Activated CD8-positive, alpha-beta memory T cell treated with anti-CD3 and anti-CD28 coated beads, Interleukin-2, amount 10 ng/mL, durations not matched to agents 7 days and 5 days (primary cell): ENCODE measurements at places on chromosomes 12 and 14. TPM values are rescaled to one million over a fixed set of nuclear protein-coding genes. Genes with fewer than 3 reads are reported as not detected.

Gene AHNAK2
- not detected for total RNA-seq

Gene PTGER2
- 117 TPM for total RNA-seq

DNA sequence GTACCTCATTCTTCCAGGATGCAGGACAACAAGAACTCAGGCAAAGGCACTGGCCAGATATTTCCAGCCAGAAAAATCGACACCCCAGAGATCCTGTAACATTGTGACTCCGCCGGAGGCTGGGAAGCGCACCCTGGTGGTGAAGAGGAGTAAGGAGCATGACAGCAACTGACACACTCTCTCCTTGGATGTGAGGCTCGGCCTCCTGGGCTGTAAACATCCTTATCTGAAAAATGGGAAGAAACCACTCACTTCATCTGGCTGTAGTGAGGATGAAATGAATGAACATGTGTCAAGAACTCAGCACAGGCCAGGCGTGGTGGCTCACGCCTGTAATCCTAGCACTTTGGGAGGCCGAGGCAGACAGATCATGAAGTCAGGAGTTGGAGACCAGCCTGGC is 27.5 kb downstream of the TCHP start:
- H3K27me3 ChIP-seq: no peaks in the 10 kb centered on the region
- DNase-seq: peak; percentile 48
- peaks cover 16% of the 10 kb centered on the region for H3K36me3 ChIP-seq
- peak overlapping the region; percentile 13 for H3K27ac ChIP-seq

DNA sequence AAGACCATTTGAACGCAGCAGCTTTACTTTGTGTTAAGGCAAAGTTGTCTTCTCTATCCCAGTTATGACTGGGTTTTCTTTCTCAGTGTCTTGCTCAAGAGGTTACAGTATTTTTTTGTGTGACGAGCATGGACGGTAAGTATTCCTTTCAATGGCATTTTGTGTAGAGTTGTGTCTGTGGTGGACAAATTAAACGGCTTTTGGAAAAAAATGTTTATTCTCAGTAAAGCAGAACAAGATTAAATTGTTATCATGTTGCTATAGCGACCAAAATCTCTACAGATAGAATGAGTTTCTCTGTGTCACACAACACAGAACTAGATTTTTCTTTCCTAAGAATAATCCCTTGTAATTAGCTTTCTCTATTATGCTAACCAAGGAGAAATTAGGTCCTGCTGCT is 417.1 kb downstream of the AEBP2 start:
- no peaks in the 10 kb centered on the region for H3K36me3 ChIP-seq
- no peak overlapping the region for H3K4me3 ChIP-seq
- H3K4me1 ChIP-seq: no peaks in the 10 kb centered on the region
- no peak for DNase-seq
- no peak overlapping the region for H3K27ac ChIP-seq
- H3K27me3 ChIP-seq: peaks cover 4% of the 10 kb centered on the region

DNA sequence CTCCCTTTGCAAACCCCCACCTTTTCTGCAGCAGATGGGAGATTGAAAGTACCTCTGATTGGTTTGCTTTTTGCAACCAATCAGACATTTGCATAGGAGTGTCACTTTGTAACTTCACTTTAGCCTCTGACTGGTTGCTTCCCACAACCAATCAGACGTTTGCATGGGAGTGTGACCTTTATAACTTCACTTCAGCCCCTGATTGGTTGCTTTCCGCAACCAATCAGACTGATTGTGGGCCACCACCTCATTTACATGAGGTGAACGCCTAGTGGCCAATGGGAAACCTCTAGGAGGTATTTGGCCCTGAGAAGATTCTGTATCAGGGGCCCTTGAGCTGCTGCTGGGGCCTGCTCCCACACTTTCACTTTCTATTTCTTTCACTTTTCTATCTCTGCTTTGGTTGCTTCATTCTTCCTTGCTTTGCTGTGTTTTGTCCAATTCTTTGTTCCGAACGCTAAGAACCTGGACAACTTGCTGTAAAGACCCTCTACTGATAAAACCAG is 106.0 kb upstream of the PRICKLE1 start:
- DNase-seq: no peak
- no peaks in the 10 kb centered on the region for H3K27me3 ChIP-seq
- H3K27ac ChIP-seq: no peak overlapping the region
- H3K4me1 ChIP-seq: no peaks in the 10 kb centered on the region
- H3K36me3 ChIP-seq: no peaks in the 10 kb centered on the region
- H3K4me3 ChIP-seq: no peak overlapping the region
